Dermis microvascular lymphatic vessel endothelial cell (primary cell): ENCODE measurements at places on chromosomes 12 and 14. TPM values are rescaled to one million over a fixed set of nuclear protein-coding genes. Genes with fewer than 3 reads are reported as not detected.

DNA sequence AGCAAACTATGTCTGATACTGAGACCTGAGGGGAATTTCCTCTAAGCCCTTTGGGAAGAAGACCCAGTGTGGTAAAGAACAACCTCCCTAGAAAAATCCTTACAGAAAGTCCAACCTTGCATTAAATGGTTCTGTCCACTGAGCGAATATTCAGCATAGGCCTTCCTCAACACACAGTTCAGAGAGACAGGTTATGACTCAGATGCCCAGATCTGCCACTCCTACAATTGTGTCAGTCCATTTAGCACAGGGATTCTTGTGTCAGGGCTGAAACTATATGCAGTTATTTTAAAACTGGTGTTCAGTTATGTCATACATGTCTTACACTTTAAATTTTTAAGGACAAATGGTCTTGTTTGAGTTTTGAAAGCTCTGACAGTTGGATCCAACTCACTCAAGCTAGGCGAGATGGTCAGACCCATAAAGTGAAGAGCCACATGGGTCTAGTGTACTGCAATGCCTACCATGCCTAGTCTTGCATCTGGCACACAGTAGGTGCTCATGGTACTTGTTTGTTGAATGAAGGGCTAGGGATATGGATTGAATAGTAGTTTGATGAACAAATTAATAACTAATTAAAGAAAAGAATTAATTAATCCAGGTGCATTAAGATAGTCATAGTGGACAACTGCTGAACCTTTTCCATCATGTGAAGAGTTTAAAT is 207.5 kb upstream of the PWP1 start:
- DNase-seq, result no peak

DNA sequence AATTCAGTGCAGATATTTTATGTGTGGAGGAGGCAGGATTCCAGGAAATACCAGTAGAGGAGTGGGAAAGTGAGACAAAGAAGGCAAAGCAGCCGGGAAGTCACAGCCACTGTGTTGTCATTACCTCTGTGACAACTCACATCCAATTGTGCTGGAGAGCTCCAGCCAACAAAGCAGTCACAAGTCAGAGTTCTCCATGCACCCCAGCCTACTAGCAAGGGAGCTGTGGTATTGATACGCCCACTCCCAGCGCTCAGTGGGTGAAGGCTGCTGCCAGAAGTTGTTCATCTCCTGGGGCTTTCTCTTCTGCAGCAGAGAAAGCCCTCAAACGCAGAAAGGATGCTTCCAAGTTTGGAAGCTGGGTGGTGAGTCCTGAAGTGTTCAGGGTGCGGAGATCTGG is 93.9 kb downstream of the DICER1 start:
- no peak for DNase-seq

GRCh38 chr14:50862036-50862570 is 9.8 kb upstream of the ABHD12B start:
- DNase-seq, result no peak

- no peak for DNase-seq
Measured at GRCh38 chr14:75980856-75981255, 939 bp downstream of the TGFB3 start.

- no peak for DNase-seq
Measured at GRCh38 chr12:24600551-24600950, 348.4 kb downstream of the BCAT1 start.

DNA sequence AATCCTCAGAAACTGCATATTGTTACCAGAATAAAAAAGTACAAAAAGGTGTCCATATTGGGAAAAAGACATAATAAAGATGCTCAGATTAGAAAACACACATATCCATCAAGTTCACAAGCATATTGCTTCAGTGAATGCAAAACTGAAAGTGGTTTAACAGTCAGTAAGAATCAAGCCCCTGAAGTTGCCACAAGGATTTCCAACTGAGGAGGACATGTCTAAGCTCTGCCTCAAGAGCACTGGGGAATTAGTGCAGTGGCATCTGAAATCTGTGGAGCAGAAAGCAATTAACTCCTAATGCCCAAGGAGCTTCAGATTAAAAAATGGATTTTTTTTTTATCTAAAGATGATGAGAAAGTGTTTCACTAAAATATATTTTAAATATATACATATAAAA is 113.2 kb downstream of the DENND5B start:
- DNase-seq, result no peak

DNA sequence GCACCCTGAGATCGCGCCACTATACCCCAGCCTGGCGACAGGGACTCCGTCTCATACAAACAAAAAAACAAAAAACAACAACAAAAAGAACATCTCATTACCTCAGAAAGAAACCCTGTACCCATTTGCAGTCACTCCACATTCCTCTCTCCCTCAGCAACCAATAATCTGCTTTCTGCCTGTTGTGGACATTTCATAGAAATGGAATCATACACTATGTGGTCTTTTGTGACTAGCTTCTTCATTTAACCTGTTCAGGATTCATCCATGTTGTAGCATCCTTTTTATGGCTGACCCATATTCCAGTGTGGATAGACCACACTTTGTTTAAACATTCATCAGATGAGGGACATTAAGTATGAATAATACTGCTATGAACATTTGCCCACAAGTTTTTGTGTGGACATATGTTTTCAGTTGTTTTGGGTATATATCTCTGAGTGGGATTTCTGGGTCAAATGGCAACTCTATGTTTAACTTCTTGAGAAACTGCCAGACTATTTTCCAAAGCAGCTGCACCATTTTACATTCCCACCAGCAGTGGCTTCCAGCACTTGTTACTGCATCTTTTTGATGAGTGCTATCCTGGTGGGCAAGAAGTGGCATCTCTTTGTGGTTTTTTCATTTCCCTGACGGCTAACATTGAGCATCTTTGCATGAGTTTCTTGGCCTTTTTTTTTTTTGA is 5.9 kb upstream of the RCOR1 start:
- no peak for DNase-seq

- DNase-seq, result no peak
Measured at GRCh38 chr14:103126873-103127304, 3.6 kb downstream of the TNFAIP2 start.

DNA sequence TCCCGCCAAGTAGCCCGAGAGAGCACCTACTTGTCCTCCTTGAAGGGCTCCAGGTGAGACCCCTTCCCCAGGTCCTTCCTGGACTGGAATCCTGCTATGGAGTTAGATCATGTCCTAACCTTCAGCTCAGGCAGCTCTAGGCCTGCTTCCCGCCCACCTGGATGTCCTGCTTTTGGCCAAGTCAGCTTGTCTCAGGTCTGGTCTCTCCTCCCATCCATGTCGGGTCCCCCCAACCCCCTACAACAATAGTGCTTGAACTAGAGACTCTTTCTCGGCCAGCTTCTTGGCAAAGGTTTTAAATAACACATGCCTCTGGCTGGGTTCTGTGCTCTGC is 3.6 kb downstream of the NAB2 start:
- DNase-seq, result no peak

RNU4-1 gene
- total RNA-seq, result under 0.01 TPM in 2 replicates

CCDC177 gene
- not detected in 2 replicates for total RNA-seq

SLC35E3 gene
- 4.6 and 5.3 TPM in 2 replicates for total RNA-seq

PROX2 gene
- total RNA-seq, result not detected in 2 replicates

DNA sequence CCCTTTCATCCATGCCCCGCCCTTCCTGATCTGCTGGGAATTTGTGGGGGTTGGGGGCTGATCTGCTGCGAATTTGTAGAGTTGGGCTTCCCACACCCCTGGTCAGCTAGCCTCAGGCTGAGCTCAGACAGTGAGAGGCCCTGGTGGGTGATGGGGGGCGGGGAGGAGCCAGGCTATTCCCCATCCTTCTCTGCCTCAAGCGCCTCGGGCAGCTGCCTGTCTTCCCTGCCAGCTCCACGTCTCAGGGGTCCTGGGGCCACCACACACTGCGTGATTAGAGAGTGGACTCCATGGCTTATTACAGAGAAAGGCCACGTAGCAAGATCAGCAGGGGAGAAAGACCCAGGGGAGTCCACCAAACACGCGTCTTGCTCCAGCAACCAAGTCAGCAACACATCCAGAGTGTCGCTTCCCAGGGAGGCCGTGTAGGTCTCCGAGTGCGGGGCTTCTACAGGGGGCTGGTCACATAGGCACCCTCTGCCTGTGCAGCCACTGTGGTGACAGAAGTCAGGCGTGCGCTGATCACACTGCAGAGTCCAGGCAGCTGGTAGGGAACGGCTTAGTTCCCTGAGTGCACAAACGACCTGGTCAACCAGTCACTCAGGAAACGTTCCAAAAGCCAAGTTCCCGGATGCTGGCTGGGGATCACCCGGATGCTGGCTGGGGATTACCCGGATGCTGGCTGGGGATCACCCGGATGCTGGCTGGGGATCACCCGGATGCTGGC is 254.4 kb upstream of the SFSWAP start:
- DNase-seq, result no peak

- no peak for DNase-seq
Measured at GRCh38 chr14:80669426-80669825, 272.1 kb downstream of the CEP128 start.

GRCh38 chr12:65993781-65994180 is 136.8 kb downstream of the LLPH start:
- DNase-seq, result no peak

DNA sequence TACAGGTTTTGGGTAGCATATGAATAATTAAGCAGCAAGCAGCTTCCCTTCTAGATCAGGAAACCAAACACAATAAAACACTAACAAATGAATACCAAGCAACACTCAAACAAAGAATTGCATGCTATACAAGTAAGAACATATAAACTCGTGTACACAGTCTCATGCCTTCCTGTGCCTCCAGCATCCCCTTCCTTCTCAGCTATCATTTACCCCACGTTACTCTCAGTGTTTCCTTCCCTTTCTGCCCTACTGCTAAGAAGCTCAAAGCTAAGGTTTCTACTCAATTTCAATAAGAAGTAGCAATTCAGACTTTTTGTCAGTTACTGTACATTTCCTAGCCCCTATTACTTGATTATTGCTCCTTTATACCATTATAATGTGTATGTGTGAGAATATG is 81.0 kb downstream of the DUSP16 start:
- peak; percentile 51 for DNase-seq

DNA sequence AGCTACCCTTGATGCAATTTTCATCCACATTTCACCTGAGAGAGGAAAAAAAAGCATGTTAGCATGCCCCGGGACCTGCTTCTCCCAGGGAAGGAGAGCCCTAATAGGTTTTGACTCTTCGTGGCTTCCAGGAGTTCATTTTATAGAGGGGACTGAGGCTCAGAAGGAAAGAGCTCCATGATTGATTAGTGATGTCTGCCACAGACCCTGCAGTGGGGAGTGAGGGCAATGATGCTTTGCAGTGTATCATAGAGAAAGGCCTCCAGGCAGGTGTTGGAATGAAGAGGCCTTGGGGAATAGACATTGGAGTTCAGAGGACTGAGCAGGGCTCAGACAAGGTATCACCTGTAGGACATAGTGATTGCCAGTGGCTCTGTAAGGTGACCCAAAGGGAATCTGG is 41.5 kb downstream of the RNFT2 start:
- DNase-seq, result no peak

FERMT2 gene
- total RNA-seq, result 64.6 and 72.2 TPM in 2 replicates

GRCh38 chr12:105330931-105331804 is 677 bp downstream of the C12orf75 start:
- no peak for DNase-seq

DCN gene
- total RNA-seq, result not detected in 2 replicates

DNA sequence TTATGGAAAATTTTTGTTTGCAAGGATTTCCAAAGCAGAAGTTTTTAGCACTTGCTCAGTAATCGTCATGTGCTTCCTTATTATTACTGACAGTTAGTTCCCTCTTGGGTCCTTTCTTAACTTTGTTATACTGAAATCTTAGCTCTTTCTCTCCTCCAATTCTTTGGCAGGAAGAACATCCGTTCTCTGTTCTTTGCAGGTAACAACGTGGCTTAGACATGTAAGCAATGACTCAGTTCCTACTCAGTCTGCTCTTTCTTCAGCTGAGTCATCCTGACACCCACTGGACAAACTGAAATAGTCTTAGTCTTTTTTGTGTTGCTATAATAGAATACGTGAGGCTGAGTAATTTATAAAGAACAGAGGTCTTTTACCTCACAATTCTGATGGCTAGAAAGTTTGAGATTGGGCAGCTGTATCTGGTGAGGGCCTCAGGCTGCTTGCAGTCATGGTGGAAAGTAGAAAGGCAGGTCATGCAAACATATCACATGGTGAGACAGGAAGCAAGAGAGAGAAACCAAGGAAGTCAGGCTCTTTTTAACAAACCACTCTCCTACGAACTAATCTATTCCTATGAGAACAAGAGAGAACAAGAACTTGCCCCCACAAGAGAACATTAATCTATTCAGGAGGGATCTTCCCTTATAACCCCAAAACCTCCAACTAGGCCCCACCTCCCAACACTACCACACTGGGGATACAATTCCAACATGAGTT is 49.2 kb downstream of the TESPA1 start:
- DNase-seq, result no peak

KLRC3 gene
- total RNA-seq, result not detected in 2 replicates

DNA sequence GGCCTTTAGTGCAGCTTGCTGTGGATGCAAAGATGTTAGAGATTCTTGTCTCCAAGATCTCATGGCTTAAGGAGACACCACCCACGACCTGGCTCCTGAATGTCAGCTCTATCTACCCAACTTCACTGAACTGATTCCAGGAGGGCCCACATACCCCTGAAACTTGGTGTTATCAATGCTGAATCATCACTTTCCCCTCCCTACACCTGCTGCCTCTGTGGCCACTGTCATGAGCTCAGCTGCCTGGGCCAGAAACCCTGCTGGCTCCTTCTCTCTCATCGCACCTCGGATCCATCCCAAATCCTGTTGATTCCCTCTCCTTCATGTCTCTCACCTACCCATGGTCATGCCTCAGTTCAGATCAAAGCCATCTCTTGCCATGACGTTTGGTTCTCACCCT is 15.1 kb upstream of the LHX5 start:
- DNase-seq, result no peak

GRCh38 chr12:15444523-15444922 is 122.2 kb downstream of the PTPRO start:
- DNase-seq, result no peak

- no peak for DNase-seq
Measured at GRCh38 chr14:36132826-36133225, 43.7 kb downstream of the PTCSC3 start.

NGB gene
- not detected in 2 replicates for total RNA-seq

- peak; percentile 61 for DNase-seq
Measured at GRCh38 chr14:52703225-52703624, 3.8 kb upstream of the PSMC6 start.

CCDC196 gene
- total RNA-seq, result not detected in 2 replicates

OR4K13 gene
- not detected in 2 replicates for total RNA-seq

IL26 gene
- not detected in 2 replicates for total RNA-seq

DNA sequence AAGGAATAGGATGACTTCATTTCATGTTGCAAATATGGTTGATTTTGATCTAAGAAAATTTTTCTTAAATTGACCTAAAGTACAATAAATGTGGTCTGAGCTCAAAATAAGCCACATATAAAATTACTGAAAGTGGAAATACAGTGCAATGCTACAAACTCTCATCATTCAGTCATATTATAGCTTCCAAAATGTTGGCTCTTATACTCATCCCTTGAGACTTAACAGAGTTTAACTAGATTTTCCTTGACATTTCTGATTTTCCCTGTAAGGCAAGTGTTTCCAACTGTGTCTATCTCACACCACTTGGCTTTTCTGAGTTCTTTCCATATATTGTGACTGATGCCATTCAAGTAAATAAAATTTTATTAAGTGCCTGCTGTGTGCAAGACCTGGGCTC is 123.7 kb upstream of the NTF3 start:
- DNase-seq, result no peak

GRCh38 chr14:98501335-98501734 is 770.7 kb downstream of the BCL11B start:
- DNase-seq, result no peak

GRCh38 chr14:72851635-72852034 is 42.3 kb downstream of the DPF3 start:
- DNase-seq, result no peak

- peak; percentile 38 for DNase-seq
Measured at GRCh38 chr14:68719634-68720384, 73.1 kb downstream of the ZFP36L1 start.
